ENCODE measurements at places on chromosomes 12 and 14.
A peak's percentile ranks its signal among the peaks of the same experiment; 100 is the strongest.

DNA sequence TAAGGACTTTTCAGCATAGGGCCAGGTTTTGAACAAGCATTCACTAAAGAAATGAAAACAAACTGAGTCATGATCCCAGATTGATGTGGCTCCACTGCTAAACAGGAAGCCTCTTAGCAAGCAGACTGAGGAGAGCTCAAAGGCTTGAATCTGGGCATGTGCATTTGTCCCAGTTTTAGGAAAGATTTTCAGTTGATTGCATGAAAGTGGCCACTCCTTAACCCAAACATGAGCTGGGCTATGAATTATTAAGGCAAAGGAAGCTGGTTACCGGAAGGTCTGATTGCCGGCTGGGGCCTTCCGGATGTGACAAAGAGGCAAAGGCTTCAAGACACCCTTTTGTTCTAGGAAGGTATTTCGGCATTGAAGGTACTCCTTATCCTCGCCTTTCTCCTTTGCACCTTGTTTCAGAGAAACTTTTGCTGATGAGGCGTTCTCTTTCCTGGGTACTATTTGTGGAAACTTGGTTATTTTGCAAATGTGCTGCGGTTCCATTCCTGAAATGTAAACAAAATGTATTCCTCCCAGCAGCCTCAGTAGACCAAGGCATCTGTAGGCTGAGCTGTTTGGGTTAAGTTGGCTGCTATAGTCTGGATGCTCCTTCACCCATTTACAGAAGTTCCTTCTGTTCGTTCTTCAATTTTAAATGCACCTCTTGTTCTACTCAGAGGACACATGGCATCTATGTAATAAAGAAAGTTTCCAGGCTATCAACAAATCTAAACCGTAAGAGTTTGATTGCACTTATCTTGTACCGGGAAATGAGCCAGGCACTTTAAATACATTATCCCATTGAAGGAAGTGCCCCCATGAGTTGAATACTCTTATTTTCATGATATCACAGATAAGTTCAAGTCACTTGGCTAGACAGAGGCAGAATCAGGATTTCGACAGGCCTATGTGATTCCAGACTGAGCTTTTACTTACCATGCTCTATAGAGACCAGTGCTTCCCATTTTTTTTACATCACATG lies 115.6 kb upstream of the METAP2 start:
- no peak for DNase-seq

- no peak for DNase-seq
Observed at GRCh38 chr12:24573621-24574020, 375.3 kb downstream of the BCAT1 start.

DNA sequence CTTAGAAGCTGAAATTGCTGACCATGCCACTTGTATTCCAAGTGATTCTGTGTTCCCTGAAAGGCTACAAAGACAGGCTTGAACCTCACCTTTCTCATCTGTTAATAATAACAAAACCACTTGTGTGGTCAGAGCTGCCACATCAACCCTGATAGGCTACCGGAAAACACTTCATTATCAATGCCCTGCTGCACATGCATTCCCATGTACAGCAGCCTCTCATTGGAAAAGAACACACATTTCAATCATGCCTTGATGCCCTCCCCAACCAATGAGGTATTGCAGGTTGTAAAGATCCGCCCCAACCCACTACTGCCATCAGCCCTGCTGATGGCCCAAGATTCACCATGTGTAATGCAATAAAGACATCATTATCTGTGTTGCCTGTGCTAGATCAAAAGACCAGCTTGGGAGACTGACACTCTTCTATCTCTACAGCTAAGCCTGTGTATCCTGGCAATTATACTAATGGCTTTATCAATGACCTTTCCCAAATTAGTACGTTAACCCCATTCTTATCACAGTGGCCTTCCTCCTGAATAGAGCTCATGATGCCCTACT lies 2.8 kb downstream of the GPR19 start:
- DNase-seq, result no peak

GRCh38 chr14:22071006-22071405 lies 397.4 kb upstream of the OR4E1 start:
- DNase-seq, result no peak

DNA sequence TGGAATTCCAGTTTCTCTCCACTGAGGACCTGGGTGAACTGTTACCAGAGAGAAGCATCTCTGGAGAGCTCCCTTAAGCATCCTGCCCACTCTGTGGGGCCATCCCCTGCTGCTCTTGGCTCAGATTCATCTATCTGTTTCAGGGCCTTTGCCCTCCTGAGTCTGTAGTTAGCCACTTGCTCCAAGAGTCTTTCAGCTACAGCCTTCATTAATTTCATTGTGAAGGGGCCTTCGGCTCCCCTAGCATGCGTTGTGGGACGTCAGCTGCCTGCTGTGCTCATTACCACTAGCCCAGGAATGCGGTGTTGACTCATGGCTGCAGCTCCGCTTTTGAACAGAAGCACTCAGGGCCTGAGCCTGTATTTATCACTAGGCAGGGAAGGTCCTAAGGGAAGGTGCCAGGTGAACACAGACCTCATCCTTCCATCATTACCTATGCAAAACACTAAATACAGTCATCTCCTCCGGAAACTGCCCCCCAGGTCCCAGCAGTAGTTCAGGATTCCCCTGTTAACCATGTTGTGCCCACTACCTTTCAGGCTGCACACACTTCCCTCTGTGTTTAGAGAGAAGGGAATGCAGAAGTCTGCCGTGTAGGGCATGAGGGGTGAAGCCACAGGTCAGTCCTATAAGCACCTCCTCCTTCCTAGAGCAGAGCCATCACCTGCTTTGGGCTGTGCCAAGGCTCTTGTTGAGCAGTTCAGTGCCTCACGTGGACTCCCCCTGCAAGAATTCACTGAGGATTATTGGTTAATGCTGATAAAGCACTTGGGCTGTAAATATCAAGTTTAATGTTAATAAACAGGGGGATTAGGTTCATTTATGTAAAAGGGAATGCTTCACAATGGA lies 191.4 kb downstream of the CACNA1C start:
- peak; percentile 80 for DNase-seq

DNA sequence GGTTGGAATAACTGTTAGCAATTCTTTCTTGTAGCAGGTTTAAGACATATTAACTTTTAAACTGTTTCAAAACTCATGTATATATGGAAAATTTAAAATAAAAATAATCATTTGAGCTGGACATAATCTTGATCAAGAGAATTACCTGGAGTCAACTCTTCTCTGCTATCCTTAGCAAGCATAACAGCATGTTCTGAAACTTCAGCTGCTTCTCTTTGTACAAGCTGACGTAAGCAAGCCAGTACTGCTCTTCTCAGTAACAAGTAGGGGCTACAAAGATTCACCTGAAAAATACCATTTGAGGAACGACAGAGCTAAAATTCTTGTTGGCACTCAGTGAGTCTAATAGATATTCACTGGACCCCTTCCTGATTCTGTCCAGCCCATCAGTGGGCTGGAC lies 83.0 kb downstream of the HEATR5A start:
- DNase-seq, result no peak

GRCh38 chr14:20730891-20731290 lies 14.8 kb upstream of the EDDM3A start:
- DNase-seq, result no peak

- DNase-seq, result no peak
Observed at GRCh38 chr14:68785534-68786490, 7.1 kb downstream of the ZFP36L1 start.

GRCh38 chr14:88934351-88934806 lies 109.9 kb downstream of the TTC8 start:
- DNase-seq, result no peak

GRCh38 chr12:31206038-31206670 lies 119.8 kb downstream of the SINHCAF start:
- no peak for DNase-seq

- no peak for DNase-seq
Observed at GRCh38 chr14:45051180-45051579, 32.7 kb upstream of the PRPF39 start.

DNA sequence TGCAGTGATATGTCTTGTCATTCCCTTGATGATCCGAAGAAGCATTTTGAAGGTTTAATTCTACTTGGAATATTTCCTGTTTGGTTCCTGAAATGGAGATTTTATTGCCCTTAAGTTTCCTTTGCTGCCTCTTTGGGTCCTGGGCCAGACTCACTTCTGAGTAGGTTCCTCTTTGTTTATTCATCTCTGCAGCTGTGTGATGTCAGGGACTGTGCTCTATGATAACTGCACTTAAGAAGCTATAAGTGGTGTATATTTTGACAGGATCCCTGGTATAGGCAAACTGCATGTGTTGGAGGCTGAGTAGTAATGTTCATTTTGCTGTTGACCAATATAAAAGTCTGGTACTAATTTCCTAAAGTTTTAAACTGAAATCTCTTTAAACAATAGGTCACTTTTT lies at the start of gene KLRC4:
KLRC4 (minus strand) TSS at position 366 of the 400 bp plus-strand sequence; CDS start at position 184, 182 bp downstream.
- no peak for DNase-seq

DNA sequence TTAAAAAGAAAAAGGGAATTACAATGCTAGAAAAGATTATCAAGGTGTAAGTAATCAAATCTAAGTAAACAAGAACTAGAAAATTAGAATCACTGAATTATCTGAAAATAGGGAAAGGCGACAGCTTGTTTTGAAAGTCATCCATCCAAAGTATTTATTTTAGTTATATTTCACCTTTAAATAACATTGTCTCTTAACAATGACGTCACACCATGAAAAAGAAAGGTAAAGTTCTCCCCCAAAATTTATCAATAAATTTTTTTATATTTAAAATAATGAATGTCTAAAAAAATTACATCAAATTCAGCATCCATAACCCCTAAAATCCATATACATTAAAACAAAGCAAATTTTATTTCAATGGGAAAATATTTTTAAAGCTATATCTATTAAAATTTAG lies 223.2 kb downstream of the RERGL start:
- no peak for DNase-seq

GRCh38 chr14:99268810-99269707 lies 2.9 kb downstream of the BCL11B start:
- DNase-seq, result peak; percentile 48

DNA sequence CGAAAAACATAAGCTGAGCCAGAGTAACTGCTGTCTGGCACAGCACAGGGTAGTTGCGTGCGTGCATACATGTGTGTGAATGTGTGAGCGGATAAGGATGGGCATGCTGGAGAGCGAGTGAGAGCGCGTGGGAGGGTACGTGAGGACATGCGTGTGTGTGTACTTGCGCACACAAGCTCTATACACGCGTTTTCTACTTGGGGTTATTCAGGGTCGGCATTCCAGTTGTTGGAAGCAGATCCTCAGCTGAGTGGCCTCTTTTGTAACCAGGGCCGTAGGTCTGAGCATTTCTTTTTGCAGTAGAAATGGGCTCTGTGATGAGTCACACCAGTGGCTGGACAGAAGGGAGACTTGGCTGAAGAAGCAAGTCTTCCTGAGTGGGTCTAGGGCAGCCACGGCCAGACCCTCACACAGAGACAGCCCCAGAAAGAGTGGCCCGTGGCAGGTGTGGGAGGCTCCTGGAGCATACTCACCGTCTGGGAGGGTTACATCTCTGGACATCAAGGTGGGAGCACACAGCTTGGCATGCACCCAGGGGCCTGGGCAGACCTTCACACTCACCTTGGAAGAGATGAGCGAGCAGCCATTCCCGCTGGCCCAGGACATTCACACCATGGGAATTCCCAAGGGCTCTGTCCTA lies 78.0 kb downstream of the LRRC74A start:
- no peak for DNase-seq

DNA sequence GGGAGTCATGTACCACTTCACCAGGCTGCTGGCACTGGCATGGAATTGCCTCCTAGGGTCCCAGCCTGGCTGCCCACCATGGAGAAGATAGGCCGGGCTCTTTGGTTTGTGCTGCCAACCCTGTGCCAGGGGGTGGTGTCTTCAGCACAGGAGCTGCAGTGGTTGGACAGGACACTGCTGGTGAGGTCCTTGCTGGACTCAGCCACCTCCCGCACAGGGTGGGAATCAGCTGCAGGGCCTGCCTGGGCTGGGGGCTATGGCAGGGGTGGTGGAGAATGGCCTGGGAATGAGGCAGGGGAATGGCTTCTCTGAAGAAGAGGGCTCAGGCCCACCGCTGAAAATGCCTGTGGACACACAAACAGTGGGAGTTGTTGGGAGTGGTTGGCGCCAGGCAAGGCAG lies 70.6 kb upstream of the CAPRIN2 start:
- no peak for DNase-seq

DNA sequence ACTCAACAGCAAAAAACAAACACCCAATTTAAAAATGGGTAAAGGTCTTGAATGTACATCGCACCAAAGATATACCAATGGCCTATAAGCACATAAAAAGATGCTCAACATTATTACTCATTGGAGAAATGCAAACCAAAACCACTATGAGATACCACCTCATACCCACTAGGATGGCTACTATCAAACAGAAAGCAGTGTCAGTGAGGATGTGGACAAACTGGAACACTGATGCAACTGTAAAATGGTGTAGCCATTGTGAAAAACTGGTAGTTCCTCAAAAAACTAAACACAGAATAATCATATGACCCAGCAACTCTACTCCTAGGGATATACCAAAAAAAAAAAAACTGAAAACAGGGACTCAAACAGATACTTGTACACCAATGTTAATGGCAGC lies 49.3 kb downstream of the CDK17 start:
- no peak for DNase-seq

- DNase-seq, result peak; percentile 58
Observed at GRCh38 chr12:60494244-60494643, 898.4 kb downstream of the SLC16A7 start.

DNA sequence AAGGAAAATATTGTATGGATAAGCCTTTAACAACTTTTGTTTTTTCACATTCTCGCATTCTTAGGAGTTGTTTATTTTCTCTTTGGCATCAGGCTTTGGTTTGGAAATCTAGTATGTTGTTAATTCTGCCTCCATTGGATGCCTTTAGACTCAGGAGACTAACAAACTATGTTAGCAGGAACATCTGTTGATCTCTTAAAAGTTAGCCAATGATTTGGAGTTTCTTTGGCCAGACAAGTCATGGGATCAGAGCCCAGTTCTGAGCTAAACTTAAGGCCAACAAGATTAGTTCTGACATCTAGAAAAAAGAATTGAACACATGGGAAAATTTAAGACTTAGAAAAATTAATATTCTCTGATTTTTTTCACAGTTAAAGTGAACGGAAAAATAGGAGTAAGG lies 35.3 kb upstream of the STRAP start:
- DNase-seq, result no peak

DNA sequence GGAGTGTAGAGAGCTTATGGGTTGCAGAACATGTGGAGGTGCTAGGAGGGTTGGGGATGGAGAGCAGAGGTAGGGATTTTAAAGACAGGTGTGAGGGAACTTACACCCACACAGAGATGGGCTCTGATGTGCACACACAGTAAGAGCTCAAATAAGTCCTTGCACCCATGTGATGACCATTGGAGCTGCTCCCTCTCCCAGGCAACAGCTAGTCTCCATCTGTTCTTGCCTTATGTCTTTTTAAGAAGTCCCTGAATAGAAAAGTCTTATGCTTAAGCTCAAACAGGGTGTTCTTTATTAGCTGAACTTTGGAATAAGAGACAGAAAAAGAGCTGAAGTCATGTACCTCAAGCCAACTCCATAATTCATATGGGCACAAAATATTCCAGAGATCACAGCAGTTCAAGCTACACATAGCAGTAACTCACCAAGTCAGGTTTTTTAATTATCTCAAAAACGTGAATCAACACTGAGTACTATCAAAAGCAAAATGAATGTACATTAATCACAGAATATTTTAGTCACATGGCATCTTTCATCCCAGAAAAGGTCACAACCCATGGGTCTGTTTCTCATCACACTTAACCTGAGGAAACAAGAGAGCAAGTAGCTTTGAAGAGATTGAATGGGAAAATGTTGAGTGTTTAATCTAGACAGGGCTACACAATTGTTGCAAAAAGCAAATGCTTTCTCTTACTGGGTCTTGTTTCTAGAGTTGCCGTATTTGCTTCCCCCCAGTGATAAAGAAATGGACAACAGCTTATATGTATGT lies 1513.6 kb upstream of the SEL1L start:
- DNase-seq, result no peak
